Central memory CD8-positive, alpha-beta T cell (primary cell): ENCODE measurements at places on chromosomes 4 and X.

DNA sequence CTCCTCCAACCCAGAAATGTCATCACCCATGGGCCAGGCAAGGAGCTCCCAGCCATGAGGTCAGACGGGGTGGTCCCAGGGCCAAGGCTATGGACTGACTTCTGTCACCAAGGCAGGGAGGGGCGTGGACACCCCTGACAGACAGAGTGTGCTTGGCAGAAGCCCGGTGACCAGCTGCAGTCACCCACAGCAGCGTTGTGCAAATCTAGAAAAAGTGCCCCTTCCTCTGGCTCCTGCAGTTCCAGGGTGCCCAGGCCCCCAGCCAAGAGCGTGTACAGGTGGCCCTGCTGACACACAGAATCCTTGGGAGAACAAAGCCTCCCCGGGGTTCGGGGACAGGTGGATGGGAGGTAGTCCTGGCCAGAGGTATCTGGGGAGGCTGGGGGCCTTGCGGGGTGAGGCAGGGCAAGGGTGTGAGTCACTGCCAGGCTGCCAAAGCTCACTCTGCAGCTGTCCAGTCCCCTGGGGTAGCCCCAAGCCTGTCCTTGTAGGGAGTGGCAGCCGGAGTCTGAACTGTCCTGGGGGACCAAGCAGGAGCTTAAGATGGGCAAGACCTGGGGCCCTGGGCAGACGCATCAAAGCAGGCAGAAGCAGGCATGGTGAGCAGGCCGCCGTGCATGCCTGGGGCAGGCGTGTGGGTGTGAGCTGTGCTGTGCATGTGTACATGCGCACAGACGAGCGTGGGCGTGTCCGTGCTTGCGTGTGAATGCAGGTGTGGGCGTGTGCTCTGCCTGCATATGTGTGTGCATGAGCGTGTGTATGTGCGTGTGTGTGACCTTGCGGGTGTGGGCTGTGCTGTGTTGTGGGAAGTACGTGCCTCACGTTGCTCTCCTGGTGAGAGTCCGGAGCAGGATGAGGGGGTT lies 3.3 kb downstream of the MYL5 start:
- H3K27ac ChIP-seq: peak overlapping the region; percentile 29
- peaks cover 16% of the 10 kb centered on the region for H3K36me3 ChIP-seq
- DNase-seq: no peak
- peaks cover 7% of the 10 kb centered on the region for H3K4me1 ChIP-seq

GRCh38 chr4:80026100-80026499 lies 46.9 kb downstream of the ANTXR2 start:
- H3K4me1 ChIP-seq: peaks cover 6% of the 10 kb centered on the region
- DNase-seq: no peak
- no peaks in the 10 kb centered on the region for H3K27me3 ChIP-seq
- no peak overlapping the region for H3K4me3 ChIP-seq

- no peak overlapping the region for H3K27ac ChIP-seq
- no peak for DNase-seq
- H3K4me1 ChIP-seq: no peaks in the 10 kb centered on the region
- peaks cover 8% of the 10 kb centered on the region for H3K27me3 ChIP-seq
- peaks cover 1% of the 10 kb centered on the region for H3K36me3 ChIP-seq
Observed at GRCh38 chr4:78667325-78667724, 108.8 kb upstream of the BMP2K start.

- H3K4me1 ChIP-seq: no peaks in the 10 kb centered on the region
- no peak overlapping the region for H3K4me3 ChIP-seq
- no peak overlapping the region for H3K27ac ChIP-seq
- no peak for DNase-seq
Observed at GRCh38 chr4:4377732-4378460, 9.0 kb upstream of the NSG1 start.

DNA sequence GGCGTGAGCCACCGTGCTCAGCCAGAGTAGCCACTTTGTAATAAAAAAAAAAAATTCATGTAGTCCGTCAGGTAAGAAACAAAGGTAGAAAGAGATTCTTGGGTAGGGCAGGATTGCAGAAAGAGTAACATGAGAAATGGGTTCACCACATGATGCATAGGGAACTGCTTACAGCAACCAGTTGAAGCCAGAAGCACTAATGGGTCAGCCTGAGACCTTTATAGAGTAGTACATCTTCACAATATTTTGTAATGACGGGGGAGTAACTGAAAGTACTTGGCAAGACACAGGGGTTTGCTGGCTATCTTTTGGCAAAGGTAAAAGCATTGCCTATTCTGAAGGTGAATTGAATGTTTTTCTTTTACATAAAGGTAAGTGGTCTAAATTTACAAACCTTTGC lies 29.1 kb downstream of the FAM193A start:
- H3K27me3 ChIP-seq: no peaks in the 10 kb centered on the region
- peaks cover 28% of the 10 kb centered on the region for H3K4me1 ChIP-seq
- H3K36me3 ChIP-seq: peaks cover 12% of the 10 kb centered on the region
- no peak overlapping the region for H3K4me3 ChIP-seq

DNA sequence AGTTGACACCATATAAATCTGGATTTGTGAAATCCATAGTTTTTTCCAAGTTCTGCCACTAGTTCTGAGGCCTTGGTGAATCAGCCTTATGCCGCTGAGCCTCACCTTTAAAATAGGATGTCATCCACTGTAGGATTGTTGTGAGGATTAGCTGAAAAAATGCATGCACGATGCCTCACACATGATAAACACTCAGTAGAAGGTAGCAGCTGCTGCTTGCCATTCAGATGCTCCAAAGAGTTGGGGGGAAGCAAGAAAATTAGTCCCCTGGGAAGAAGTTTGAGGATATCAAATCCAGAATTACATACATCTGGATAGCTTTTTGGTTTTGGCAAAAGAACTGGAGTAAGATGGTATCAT lies 7.4 kb downstream of the MMAA start:
- DNase-seq: no peak
- no peak overlapping the region for H3K4me3 ChIP-seq
- peaks cover 44% of the 10 kb centered on the region for H3K4me1 ChIP-seq
- H3K27me3 ChIP-seq: no peaks in the 10 kb centered on the region
- H3K36me3 ChIP-seq: peaks cover 4% of the 10 kb centered on the region
- peak overlapping the region; percentile 22 for H3K27ac ChIP-seq

DNA sequence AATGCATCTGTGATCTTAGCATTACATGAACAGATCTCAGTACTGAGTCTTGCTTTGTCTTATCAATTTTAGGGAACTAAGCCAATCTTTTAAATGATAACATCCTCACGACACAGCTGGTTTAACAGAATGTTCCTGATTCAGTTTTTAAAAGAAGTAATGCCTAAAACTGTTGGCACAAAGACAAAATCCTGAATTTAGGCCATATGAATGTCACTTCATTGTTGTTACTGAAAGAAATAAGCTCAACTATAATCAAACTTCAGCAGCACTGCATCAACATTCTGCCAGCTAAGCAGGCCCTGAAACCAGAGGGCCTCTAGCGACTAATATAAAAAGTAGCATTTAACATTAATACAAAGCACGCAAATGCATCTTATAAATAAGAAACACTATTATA lies 130.6 kb downstream of the FRYL start:
- H3K27me3 ChIP-seq: no peaks in the 10 kb centered on the region
- H3K4me1 ChIP-seq: peaks cover 72% of the 10 kb centered on the region
- no peak for DNase-seq
- H3K27ac ChIP-seq: no peak overlapping the region

DNA sequence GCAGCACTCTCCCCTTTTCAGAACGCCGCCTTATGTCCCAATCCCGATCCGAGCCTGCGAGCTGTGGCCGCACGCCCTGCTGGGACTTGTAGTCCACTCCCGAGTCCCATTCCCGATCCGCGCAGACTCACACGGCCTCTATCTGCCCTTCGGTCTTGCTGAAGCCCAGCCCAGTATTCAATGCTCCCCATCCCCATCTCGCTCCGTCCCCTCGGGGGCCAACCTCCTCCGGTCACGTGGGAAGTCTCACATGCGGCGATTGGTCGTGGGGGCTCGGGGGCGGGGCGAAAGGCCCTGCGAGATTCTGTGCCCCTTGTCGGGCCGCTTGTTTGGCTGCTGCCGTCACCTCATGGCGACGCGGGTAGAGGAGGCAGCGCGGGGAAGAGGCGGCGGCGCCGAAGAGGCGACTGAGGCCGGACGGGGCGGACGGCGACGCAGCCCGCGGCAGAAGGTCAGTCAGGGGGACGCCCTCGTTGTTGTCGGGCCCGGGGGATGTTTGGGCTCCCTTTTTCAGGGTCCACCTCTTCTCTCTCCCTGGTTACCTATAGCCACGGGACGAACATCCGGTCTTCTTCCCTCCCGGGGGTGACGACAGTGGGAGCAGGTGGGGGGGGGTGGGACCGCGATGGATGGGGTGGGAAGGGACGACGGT lies at the start of gene TXLNG:
TXLNG (plus strand) TSS at position 328 of the 652 bp plus-strand sequence; CDS start at position 350, 22 bp downstream.
- peaks cover 11% of the 10 kb centered on the region for H3K4me1 ChIP-seq
- H3K27ac ChIP-seq: peak within 1 kb of the TSS; percentile 84
- H3K27me3 ChIP-seq: no peaks in the 10 kb centered on the region
- peaks cover 7% of the 10 kb centered on the region for H3K36me3 ChIP-seq

DNA sequence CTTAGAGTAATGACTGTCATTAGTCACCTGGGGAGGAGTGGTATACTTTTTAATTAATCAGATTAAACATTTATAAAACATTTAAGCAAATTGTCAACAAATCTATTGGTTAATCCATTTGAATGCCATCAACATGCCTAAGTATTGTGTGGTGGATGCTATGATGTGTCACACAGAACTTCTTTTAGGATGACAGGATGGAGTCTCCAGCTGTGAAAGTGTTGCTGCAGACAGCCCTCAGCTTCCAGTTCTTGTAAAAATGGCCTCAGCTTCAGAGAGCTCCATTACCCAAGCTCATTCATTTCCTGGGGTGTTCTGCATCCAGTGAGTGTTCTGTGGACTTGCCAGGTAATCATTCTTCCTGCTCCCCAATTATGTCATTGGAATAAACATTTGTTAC lies 74.3 kb upstream of the CLNK start:
- DNase-seq: no peak
- H3K36me3 ChIP-seq: no peaks in the 10 kb centered on the region
- no peak overlapping the region for H3K4me3 ChIP-seq
- H3K27ac ChIP-seq: no peak overlapping the region
- H3K4me1 ChIP-seq: no peaks in the 10 kb centered on the region
- H3K27me3 ChIP-seq: no peaks in the 10 kb centered on the region

GRCh38 chr4:118290951-118291350 lies 61.9 kb downstream of the PRSS12 start:
- DNase-seq: no peak
- H3K27ac ChIP-seq: no peak overlapping the region
- H3K4me3 ChIP-seq: no peak overlapping the region

DNA sequence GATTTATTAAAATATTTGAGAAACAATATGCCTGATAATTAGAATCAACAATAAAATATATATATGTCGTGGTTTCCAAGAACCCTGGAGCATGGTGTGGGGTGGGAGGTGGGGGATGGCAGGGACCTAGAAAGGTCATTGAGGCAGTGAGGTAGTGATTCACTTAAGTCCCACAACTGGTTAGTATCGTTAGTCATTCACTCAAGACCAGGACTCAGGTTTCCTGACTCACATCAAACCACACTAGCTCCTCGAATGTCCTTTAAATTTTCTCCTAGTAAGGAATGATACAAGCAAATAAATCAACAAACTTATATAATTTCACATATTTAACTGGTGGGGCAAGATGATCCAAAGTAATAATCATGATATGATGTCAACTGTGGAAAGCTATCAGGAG lies 158.8 kb upstream of the AADAT start:
- no peak overlapping the region for H3K27ac ChIP-seq
- DNase-seq: no peak
- H3K36me3 ChIP-seq: no peaks in the 10 kb centered on the region
- no peaks in the 10 kb centered on the region for H3K4me1 ChIP-seq

GRCh38 chr4:173012608-173013007 lies 156.0 kb upstream of the GALNT7 start:
- H3K4me1 ChIP-seq: no peaks in the 10 kb centered on the region
- no peak for DNase-seq

GRCh38 chrX:17417372-17417771 lies 42.4 kb downstream of the NHS start:
- no peaks in the 10 kb centered on the region for H3K36me3 ChIP-seq
- no peak overlapping the region for H3K4me3 ChIP-seq
- no peaks in the 10 kb centered on the region for H3K4me1 ChIP-seq

- H3K36me3 ChIP-seq: peaks cover 38% of the 10 kb centered on the region
- H3K27ac ChIP-seq: peak overlapping the region; percentile 89
- H3K27me3 ChIP-seq: no peaks in the 10 kb centered on the region
- DNase-seq: no peak
- peak overlapping the region; percentile 92 for H3K4me3 ChIP-seq
Observed at GRCh38 chr4:70997036-70997435, 3.6 kb downstream of the DCK start.

DNA sequence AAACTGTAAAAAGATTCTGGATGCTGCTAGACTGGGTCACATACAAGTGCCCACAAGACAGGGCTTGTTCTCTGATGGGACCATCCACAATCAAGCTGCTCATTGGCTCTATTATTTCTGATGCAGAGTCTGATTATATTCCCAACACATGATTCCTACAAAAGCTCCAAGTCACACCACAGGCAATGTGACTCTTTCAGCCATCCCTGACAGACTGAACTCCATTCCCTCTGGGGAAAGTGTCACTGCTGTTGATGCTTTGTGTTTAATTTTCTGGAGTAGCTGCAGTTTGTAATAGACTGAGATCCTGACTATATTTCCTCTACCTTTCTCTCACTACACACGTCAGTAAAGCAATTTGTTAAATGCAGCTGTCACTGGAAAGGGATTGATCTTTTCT lies 55.4 kb upstream of the BCLAF3 start:
- no peaks in the 10 kb centered on the region for H3K36me3 ChIP-seq
- H3K4me3 ChIP-seq: no peak overlapping the region
- H3K4me1 ChIP-seq: no peaks in the 10 kb centered on the region
- no peaks in the 10 kb centered on the region for H3K27me3 ChIP-seq
- H3K27ac ChIP-seq: no peak overlapping the region

GRCh38 chrX:53255738-53256191 lies 25.6 kb downstream of the IQSEC2 start:
- H3K27ac ChIP-seq: no peak overlapping the region
- H3K27me3 ChIP-seq: no peaks in the 10 kb centered on the region
- H3K4me3 ChIP-seq: no peak overlapping the region
- no peaks in the 10 kb centered on the region for H3K4me1 ChIP-seq
- DNase-seq: no peak

DNA sequence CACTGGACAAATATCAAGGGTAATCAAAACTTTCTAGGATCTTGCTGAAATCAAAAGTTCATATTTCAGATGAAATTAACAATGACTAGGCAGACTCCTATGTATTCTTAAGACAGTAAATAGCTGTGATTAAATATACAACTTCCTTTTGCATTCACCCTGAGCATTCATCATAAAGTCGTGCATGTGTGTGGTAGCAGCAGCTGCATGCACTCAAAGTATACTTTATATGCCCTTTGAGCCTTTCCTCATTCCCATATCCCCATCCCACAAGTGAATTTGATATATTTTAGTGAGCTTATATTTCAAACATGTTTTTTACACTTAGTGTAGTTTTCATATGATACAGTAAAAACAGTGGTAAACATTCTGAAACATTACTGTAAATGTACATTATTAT lies 959.0 kb downstream of the C4orf33 start:
- no peak overlapping the region for H3K27ac ChIP-seq
- H3K27me3 ChIP-seq: no peaks in the 10 kb centered on the region
- no peaks in the 10 kb centered on the region for H3K36me3 ChIP-seq

GRCh38 chr4:153151535-153152455 lies 52.4 kb upstream of the TRIM2 start:
- H3K4me3 ChIP-seq: peak overlapping the region; percentile 82
- H3K27me3 ChIP-seq: peaks cover 76% of the 10 kb centered on the region
- no peak for DNase-seq
- no peak overlapping the region for H3K27ac ChIP-seq
- peaks cover 3% of the 10 kb centered on the region for H3K36me3 ChIP-seq
- H3K4me1 ChIP-seq: peaks cover 22% of the 10 kb centered on the region

- no peak for DNase-seq
- H3K27ac ChIP-seq: no peak overlapping the region
- peaks cover 2% of the 10 kb centered on the region for H3K36me3 ChIP-seq
- no peaks in the 10 kb centered on the region for H3K27me3 ChIP-seq
- no peak overlapping the region for H3K4me3 ChIP-seq
- H3K4me1 ChIP-seq: peaks cover 7% of the 10 kb centered on the region
Observed at GRCh38 chrX:46630141-46630540, 56.6 kb downstream of the CHST7 start.
